Endothelial cell (in vitro differentiated cells): ENCODE measurements at places on chromosomes 16 and 17. TPM values are rescaled to one million over a fixed set of nuclear protein-coding genes. Genes with fewer than 3 reads are reported as not detected.
A peak's percentile ranks its signal among the peaks of the same experiment; 100 is the strongest.

DNA sequence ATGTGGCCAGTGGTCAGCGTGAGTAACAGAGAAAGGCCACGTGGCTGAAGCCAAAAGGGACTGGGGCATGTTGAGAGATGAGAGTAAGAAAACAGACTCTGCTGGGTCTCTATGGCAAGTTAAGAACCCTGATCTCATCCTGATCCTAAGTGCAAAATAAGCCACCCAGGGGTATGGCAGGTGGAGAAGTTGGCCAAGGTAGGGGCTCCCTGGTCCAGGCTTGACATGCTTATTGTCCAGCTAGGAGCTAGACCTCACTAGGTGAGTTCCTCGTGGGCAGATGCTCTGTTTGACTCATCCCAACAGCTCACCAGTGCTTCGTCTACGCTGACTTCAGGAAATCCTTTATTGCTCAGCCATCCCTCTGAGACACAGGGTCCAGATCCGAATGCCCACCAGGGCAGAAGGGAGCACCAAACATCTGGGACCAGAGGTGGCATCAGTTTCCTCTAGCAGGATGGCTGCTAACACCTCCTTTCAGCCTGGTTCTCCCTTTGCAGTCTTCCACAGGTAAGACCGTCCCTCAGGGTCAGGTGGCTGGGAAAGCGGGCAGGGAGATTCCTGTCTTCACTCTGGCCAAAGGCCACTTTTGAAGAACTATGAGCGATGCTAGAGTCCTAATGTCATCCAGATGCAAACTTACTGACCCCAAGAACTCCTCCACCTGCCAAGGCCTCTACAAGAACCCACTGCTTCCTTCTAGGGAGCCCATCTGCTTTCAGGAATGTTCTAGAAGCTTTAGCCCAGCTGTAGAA lies 99.5 kb downstream of the CDYL2 start:
- H3K27me3 ChIP-seq, result peaks cover 3% of the 10 kb centered on the region
- no peak overlapping the region for H3K4me3 ChIP-seq
- no peak overlapping the region for H3K27ac ChIP-seq

DNA sequence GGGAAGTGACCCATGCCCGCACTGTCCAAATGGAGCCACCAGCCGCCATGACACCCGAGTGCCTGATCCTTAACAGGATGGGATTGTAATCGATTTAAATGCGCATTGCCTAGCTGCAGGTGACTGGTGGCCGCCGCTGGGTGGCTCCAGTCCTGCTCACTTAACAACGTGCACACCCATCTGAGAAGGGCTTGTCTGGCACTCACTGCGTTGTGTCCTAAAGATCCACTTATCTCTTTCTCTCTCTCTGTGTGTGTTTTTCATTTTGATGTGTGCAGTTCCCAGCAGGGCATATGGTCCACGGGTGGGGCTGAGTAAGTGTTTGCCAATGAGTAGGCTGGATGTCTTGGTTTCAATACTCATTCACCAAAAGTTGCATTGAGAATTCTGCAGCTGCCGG lies 80.6 kb downstream of the IRF8 start:
- H3K36me3 ChIP-seq, result no peaks in the 10 kb centered on the region
- H3K27ac ChIP-seq, result no peak overlapping the region
- H3K27me3 ChIP-seq, result peaks cover 15% of the 10 kb centered on the region
- H3K4me1 ChIP-seq, result peaks cover 7% of the 10 kb centered on the region
- H3K4me3 ChIP-seq, result no peak overlapping the region

DNA sequence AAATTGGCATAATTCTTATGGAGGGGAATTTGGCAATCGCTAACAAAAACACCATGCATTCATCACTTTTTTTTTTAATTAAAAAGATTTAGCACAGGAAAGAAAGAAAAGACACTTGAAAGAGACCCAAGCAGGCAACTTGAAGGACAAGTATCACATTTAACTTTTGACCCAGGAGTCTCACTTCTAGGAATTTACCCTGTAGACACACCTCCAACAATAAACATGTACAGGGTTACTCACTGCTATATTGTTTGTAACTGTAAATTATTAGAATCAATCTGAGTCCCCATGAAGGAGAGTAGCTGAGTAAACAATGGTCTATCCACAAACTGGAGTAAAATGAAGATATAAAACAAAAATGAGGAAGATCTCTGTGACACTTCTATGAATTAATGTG lies 10.1 kb downstream of the KIAA0753 start:
- H3K4me1 ChIP-seq, result peaks cover 5% of the 10 kb centered on the region
- H3K36me3 ChIP-seq, result peaks cover 35% of the 10 kb centered on the region
- DNase-seq, result no peak
- no peaks in the 10 kb centered on the region for H3K27me3 ChIP-seq
- H3K4me3 ChIP-seq, result no peak overlapping the region
- H3K27ac ChIP-seq, result no peak overlapping the region

GRCh38 chr17:79739148-79740062 lies 8.7 kb downstream of the ENPP7 start:
- no peak overlapping the region for H3K4me3 ChIP-seq
- no peaks in the 10 kb centered on the region for H3K36me3 ChIP-seq
- DNase-seq, result no peak
- peaks cover 22% of the 10 kb centered on the region for H3K27me3 ChIP-seq
- peaks cover 2% of the 10 kb centered on the region for H3K4me1 ChIP-seq

DNA sequence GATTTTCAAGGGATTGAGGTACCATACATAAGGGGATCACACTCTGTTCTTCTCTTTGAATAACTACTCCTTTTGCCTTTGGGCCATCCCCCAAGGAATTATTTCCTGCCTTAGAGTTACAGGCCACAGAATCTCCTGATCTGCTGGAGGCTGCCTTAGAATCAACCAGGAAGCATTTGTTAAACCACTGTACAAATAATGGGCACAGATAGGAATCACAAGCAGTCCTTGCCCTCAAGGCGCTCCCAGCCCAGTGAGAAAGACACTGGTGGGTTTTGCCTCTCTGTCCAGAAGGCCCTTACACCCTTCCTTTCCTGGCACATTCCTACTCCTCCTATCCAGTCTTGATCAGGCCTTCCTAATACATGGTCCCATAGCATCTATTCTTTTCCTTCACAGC lies 45.9 kb downstream of the MRTFB start:
- H3K4me3 ChIP-seq, result no peak overlapping the region
- H3K4me1 ChIP-seq, result peaks cover 12% of the 10 kb centered on the region
- no peak for DNase-seq

GRCh38 chr16:66585481-66586239 lies 6.4 kb downstream of the CMTM2 start:
- peaks cover 12% of the 10 kb centered on the region for H3K27me3 ChIP-seq
- peak overlapping the region; percentile 33 for H3K4me3 ChIP-seq
- no peaks in the 10 kb centered on the region for H3K36me3 ChIP-seq
- peak overlapping the region; percentile 95 for H3K27ac ChIP-seq
- peaks cover 55% of the 10 kb centered on the region for H3K4me1 ChIP-seq

DNA sequence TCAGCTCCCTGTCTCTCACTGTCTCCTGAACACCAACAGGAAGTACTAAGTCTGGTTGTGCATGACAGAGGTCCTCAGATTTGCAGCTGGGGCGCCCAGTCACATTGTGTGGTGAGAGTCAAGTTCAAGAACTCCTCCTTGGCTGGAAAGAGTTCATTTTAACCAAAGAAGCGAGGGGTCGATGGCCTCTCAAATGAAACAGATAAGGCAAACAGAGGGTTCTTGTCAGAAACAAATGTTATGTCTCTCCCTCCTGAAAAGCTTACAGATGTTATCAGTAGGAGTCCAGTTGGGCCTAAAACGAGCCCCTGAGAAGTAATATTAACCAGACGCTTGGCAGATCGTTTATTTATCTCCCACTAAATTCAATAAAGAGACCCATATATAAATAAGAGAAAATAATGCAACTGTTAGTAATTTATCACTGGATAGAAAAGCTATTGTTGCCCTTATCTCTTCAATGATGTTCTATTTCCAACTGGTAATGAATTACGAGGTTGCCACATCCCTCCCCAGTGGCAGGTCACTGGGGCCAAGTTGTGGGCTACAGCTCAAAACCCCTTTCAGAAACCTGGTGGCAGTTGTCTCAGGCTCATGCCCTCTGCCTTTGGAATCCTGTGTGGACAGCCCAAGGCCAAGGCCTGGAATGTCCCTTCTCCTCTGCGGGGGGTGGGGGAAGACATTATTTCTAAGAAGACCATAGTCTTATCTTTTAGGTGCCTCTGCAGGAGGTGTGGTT lies 307.5 kb upstream of the DYNLRB2 start:
- no peak overlapping the region for H3K4me3 ChIP-seq
- no peak for DNase-seq
- no peaks in the 10 kb centered on the region for H3K36me3 ChIP-seq
- H3K27me3 ChIP-seq, result peaks cover 3% of the 10 kb centered on the region

- DNase-seq, result no peak
- H3K27me3 ChIP-seq, result no peaks in the 10 kb centered on the region
- H3K4me1 ChIP-seq, result peaks cover 10% of the 10 kb centered on the region
- no peak overlapping the region for H3K27ac ChIP-seq
- no peaks in the 10 kb centered on the region for H3K36me3 ChIP-seq
Observed at GRCh38 chr16:12757546-12757945, 46.1 kb downstream of the CPPED1 start.

GJC1 gene
- total RNA-seq, result 36.5 TPM

KRT40 gene
- not detected for total RNA-seq

PLEKHG4 gene
- 9.5 TPM for total RNA-seq

BRD7 gene
- 112 TPM for total RNA-seq

AATK gene
- 7.7 TPM for total RNA-seq

TBC1D28 gene
- not detected for total RNA-seq
